ENCODE measurements at places on chromosomes 5 and 9. TPM values are rescaled to one million over a fixed set of nuclear protein-coding genes. Genes with fewer than 3 reads are reported as not detected.

- H3K27ac ChIP-seq: no peak overlapping the region
- DNase-seq: no peak
- peaks cover 15% of the 10 kb centered on the region for H3K4me1 ChIP-seq
- H3K27me3 ChIP-seq: no peaks in the 10 kb centered on the region
- no peaks in the 10 kb centered on the region for H3K36me3 ChIP-seq
Observed at GRCh38 chr5:75051217-75051751, 1.1 kb downstream of the GCNT4 start.

Gene SETD9
- 21.5 TPM for total RNA-seq

GRCh38 chr5:142095651-142096330 is 12.8 kb upstream of the NDFIP1 start:
- no peak overlapping the region for H3K4me3 ChIP-seq
- DNase-seq: no peak
- H3K36me3 ChIP-seq: no peaks in the 10 kb centered on the region
- no peaks in the 10 kb centered on the region for H3K27me3 ChIP-seq
- peak overlapping the region; percentile 76 for H3K27ac ChIP-seq

- no peak overlapping the region for H3K27ac ChIP-seq
- H3K4me1 ChIP-seq: no peaks in the 10 kb centered on the region
- no peak for DNase-seq
Observed at GRCh38 chr9:115461280-115461679, 343.3 kb upstream of the TNC start.

- H3K4me1 ChIP-seq: peaks cover 18% of the 10 kb centered on the region
- H3K27ac ChIP-seq: peak overlapping the region; percentile 16
- no peak for DNase-seq
Observed at GRCh38 chr9:88258024-88258423, 119.7 kb upstream of the SPATA31C2 start.

DNA sequence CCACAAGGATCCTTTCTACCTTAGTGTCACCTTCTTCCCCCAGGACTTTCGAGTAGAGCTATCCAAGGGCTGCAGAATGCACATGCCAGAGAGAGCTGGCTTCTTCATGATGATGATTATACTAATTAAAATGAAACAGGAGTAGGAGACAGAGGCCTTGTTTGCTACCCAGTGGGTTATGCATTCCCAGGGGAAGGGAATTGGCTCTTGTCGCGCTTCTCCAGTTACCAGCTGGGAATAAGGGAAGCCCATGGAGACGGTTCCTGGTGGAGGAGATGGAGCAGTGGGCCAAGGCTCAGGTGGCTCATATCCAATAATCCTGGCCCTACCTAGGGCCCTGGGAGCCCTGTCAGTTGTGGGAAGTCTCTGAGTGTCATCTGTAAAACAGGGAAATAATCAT is 65.1 kb downstream of the WWC1 start:
- H3K36me3 ChIP-seq: no peaks in the 10 kb centered on the region
- H3K27ac ChIP-seq: no peak overlapping the region
- no peak overlapping the region for H3K4me3 ChIP-seq
- DNase-seq: no peak
- no peaks in the 10 kb centered on the region for H3K4me1 ChIP-seq
- H3K27me3 ChIP-seq: no peaks in the 10 kb centered on the region

Gene ZFP37
- 2.2 TPM for total RNA-seq

Gene CAVIN4
- total RNA-seq: 33.3 TPM

DNA sequence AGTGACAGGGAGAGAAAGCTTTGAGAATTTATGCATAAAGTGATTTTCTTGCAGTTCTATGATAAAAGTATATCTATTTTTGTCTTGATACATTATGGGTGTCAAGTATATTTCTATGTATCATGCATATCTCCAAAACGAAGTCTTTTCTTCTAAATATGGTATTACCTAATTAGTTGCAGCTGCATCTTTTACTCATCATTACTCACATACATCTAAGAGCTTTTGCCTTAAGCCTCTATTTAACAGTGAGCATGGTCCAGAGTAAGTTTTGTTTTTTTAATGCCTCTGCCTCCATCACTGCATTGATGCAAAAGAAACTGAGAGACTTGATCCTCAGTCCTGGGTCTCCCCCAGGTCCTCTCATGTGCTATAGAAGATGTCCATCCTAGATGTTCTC is 40.0 kb upstream of the SMC5 start:
- H3K27me3 ChIP-seq: no peaks in the 10 kb centered on the region
- H3K4me1 ChIP-seq: no peaks in the 10 kb centered on the region
- peaks cover 10% of the 10 kb centered on the region for H3K36me3 ChIP-seq
- H3K27ac ChIP-seq: no peak overlapping the region

Gene GADD45G
- total RNA-seq: 294 TPM

GRCh38 chr9:73847536-73847935 is 649.6 kb upstream of the RORB start:
- H3K4me3 ChIP-seq: no peak overlapping the region
- DNase-seq: no peak
- no peaks in the 10 kb centered on the region for H3K27me3 ChIP-seq

GRCh38 chr5:161311146-161311708 is 235.3 kb downstream of the GABRB2 start:
- H3K36me3 ChIP-seq: no peaks in the 10 kb centered on the region
- DNase-seq: no peak
- no peak overlapping the region for H3K4me3 ChIP-seq
- no peaks in the 10 kb centered on the region for H3K4me1 ChIP-seq
- H3K27ac ChIP-seq: no peak overlapping the region

Gene ACTBL2
- not detected for total RNA-seq

- H3K4me1 ChIP-seq: no peaks in the 10 kb centered on the region
- no peak overlapping the region for H3K27ac ChIP-seq
- H3K4me3 ChIP-seq: no peak overlapping the region
- H3K27me3 ChIP-seq: no peaks in the 10 kb centered on the region
- H3K36me3 ChIP-seq: no peaks in the 10 kb centered on the region
Observed at GRCh38 chr5:98767581-98767980, 5.9 kb upstream of the RGMB start.

GRCh38 chr5:82862711-82863110 is 214.5 kb downstream of the TMEM167A start:
- no peaks in the 10 kb centered on the region for H3K27me3 ChIP-seq
- H3K36me3 ChIP-seq: no peaks in the 10 kb centered on the region
- no peak for DNase-seq
- no peak overlapping the region for H3K27ac ChIP-seq

Gene KIAA1958
- total RNA-seq: 1.9 TPM

- no peaks in the 10 kb centered on the region for H3K36me3 ChIP-seq
- H3K27ac ChIP-seq: no peak overlapping the region
- DNase-seq: no peak
- no peak overlapping the region for H3K4me3 ChIP-seq
Observed at GRCh38 chr9:15711931-15712330, 159.1 kb downstream of the CCDC171 start.

DNA sequence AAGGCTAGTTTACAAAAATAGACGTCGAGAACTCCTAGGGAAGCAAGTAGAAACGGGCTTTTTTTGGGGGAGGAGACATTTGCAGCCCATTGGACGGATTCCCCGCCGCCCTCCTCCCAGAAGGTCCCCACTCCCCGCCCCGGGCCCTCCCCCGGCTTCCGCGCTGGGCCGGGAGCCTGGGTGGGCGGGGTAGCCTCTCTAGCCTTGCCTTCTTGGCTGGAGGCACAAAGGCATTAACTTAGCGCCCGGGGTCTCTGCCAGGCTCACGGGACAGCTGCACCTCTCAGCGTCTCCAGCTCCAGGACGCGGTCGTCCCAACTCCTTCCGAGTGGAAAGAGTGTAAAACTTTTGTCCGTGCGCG is at the start of gene DMRTA1:
Gene DMRTA1, plus strand, starts transcription at position 236 of the 361 bp plus-strand sequence. CDS start 242 bp downstream, outside the sequence.
- peak within 1 kb of the TSS; percentile 66 for H3K4me3 ChIP-seq
- H3K36me3 ChIP-seq: no peaks in the 10 kb centered on the region
- H3K27me3 ChIP-seq: no peaks in the 10 kb centered on the region
- H3K4me1 ChIP-seq: peaks cover 12% of the 10 kb centered on the region
- DNase-seq: peak; percentile 83

Gene FOXD4
- total RNA-seq: not detected

DNA sequence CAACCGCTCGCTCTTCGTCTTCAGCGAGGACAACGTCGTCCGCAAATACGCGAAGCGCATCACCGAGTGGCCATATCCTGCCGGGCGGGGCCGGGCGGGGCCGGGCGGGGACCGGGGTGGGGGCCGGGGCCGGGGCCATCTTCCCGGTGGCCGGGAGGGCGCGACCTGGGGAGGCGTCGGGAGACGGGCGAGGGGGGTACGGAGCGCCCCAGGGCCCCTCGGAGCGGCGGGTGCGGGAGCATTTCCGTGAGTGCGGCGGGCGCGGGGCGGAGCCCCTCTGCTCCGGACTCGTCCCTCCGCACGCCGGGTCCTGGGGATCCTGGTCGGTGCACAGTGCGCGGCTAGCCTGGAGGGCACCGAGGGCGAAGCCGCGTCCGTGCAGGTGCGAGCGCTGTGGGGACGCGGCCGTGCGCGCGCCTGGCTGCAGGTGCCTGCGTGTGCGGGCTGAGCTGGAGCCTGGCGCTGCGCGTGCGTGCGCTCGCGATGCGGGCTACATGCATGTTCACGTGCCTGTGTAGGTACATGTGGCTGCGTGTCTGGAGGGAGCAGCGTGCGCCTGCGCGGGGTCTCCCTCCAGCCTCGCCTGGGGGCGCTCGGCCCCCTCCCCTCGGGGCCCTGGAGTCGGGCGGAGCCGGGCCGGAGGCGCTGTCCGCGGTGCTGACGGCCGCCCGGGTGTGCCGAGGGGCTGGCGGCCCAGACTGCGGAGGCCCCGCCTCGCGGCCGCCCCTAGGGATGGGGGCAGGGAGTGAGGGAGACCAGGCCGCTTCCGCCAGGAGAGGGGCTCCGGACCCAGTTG is 762 bp downstream of the CACNA1B start:
- no peak for DNase-seq
- H3K4me1 ChIP-seq: no peaks in the 10 kb centered on the region
- H3K4me3 ChIP-seq: peak overlapping the region; percentile 48
- no peaks in the 10 kb centered on the region for H3K36me3 ChIP-seq
- peaks cover 14% of the 10 kb centered on the region for H3K27me3 ChIP-seq

DNA sequence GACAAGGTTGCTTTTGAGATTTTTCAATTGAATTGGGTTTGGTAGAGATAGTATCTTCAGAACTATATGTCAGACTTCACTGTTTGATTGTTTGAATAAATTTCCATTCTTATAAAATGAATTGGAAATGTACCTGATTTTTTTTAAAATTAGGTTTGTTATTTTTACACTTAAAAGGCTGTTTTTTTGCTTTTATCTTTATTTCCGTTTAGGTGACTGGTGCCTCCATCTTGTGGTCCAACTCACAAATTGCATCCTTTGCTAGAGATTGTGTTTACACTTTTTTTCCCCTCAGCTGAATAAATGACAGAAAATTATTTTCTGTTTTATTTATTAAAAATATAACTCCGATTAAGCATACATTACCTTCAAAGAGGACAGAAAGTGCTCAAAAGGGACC is 15.6 kb downstream of the NDUFAF2 start:
- no peak overlapping the region for H3K4me3 ChIP-seq
- H3K36me3 ChIP-seq: no peaks in the 10 kb centered on the region
- H3K4me1 ChIP-seq: no peaks in the 10 kb centered on the region
- no peak for DNase-seq
- H3K27ac ChIP-seq: no peak overlapping the region

GRCh38 chr5:91136271-91136670 is 246.8 kb downstream of the ARRDC3 start:
- no peaks in the 10 kb centered on the region for H3K36me3 ChIP-seq
- H3K4me3 ChIP-seq: no peak overlapping the region
- no peak for DNase-seq
- no peaks in the 10 kb centered on the region for H3K27me3 ChIP-seq

- DNase-seq: no peak
- peak overlapping the region; percentile 65 for H3K27ac ChIP-seq
- H3K4me1 ChIP-seq: no peaks in the 10 kb centered on the region
Observed at GRCh38 chr5:132211787-132212186, 15.9 kb downstream of the P4HA2 start.

DNA sequence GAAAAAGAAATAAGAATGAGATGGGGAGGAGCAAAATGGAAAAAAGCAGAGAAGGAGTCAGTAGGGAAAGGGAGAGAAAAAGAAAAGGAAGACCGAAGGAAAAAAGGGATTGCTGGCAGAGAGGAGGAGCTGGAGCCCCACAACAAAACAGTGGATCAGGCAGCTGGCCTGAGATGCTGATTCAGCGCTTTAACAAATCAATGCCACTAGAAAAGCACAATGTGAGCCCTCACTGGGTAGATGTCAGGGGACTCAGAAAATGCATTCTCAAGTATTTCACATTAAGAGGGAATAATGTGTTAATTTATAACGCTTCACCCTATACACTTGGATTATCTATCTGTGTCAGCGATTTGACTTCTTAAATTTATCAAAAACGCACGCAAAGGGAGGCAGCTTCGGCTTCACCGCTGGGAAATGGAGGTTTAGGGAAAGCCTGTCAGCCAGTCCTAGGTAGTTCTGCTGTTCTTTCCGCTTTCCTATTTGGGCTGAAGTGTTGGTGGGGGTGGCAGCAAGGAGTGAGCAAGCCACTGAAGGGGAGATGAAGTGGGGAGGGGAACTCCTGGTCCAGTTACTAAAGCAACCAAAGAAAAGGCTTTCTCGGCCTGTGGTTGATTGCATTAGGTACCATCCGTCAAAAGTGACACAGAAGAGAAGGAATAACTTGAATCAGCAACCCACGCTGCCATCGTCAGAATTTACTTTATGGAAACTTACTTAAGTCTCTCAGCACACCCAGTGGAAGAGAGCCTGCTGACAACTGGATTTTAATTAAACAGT is 161.6 kb downstream of the BNC2 start:
- DNase-seq: no peak
- no peaks in the 10 kb centered on the region for H3K36me3 ChIP-seq
- H3K4me3 ChIP-seq: no peak overlapping the region

- DNase-seq: no peak
- peaks cover 10% of the 10 kb centered on the region for H3K36me3 ChIP-seq
- H3K27me3 ChIP-seq: no peaks in the 10 kb centered on the region
- H3K4me3 ChIP-seq: no peak overlapping the region
- peaks cover 11% of the 10 kb centered on the region for H3K4me1 ChIP-seq
Observed at GRCh38 chr5:126438868-126439267, 15.7 kb downstream of the GRAMD2B start.

DNA sequence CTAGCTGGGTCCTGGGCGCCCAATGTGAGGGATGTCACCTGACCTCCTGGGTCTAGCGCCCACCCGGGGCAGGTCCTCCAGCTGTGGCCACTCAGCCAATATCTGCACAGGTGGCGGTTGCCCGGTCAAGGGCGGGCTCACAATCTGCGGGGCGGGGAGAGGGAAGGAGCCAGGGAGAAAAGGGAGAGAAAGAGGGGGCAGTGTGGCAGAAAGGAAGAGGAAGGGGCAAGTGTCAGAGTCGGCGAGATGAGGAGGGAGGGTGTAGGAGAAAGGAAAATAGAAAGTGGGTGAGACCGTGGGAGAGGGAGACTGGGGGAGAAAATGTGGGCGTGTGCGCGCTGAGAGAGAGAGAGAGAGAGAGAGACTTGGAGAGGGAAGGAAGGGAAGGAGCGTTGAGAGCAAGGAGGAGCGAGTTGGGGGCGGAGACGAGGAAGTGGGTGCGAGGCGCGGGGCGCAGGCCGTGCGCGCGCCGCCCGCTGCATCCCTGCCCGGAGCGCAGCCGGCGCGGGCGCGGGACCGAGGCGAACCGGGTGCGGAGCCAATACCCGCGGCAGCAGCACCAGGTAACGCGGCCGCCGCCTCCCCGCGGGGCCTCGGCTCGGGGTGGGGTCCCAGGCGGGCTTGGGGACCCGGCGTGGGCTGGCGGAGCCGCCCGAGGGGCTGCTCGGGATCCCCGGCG is at the start of gene HRH2:
Gene HRH2, plus strand, starts transcription at position 479 of the 679 bp plus-strand sequence. CDS start 25,163 bp downstream, outside the sequence.
- H3K4me1 ChIP-seq: peaks cover 21% of the 10 kb centered on the region
- DNase-seq: no peak
- H3K27me3 ChIP-seq: no peaks in the 10 kb centered on the region
- peak within 1 kb of the TSS; percentile 68 for H3K4me3 ChIP-seq

GRCh38 chr5:128192368-128192767 is 108.8 kb downstream of the SLC12A2 start:
- DNase-seq: no peak
- H3K36me3 ChIP-seq: no peaks in the 10 kb centered on the region
- H3K4me1 ChIP-seq: no peaks in the 10 kb centered on the region
- H3K27me3 ChIP-seq: no peaks in the 10 kb centered on the region

Gene GZMA
- total RNA-seq: not detected

Gene KCNV2
- total RNA-seq: not detected

Measured in right atrium auricular region (tissue), 2 donors.